Activated T-helper 2 cell treated with anti-CD3 and anti-CD28 coated beads, Interferon-gamma antibody, Interleukin-2, Interleukin-4, amounts not matched to agents 10 μg/mL and 5 μg/mL and 100 μg/mL, durations not matched to agents 14 hours and 24 hours and 36 hours (primary cell): ENCODE measurements at places on chromosomes 12 and 14. TPM values are rescaled to one million over a fixed set of nuclear protein-coding genes. Genes with fewer than 3 reads are reported as not detected.

Gene C12orf50
- total RNA-seq = not detected in 2 replicates

Gene HOXC5
- total RNA-seq = not detected in 2 replicates

Gene CD163L1
- not detected in 2 replicates for total RNA-seq

Gene MEG3
- total RNA-seq = not detected in 2 replicates

Gene TAS2R14
- total RNA-seq = 2.6 and 2.8 TPM in 2 replicates

DNA sequence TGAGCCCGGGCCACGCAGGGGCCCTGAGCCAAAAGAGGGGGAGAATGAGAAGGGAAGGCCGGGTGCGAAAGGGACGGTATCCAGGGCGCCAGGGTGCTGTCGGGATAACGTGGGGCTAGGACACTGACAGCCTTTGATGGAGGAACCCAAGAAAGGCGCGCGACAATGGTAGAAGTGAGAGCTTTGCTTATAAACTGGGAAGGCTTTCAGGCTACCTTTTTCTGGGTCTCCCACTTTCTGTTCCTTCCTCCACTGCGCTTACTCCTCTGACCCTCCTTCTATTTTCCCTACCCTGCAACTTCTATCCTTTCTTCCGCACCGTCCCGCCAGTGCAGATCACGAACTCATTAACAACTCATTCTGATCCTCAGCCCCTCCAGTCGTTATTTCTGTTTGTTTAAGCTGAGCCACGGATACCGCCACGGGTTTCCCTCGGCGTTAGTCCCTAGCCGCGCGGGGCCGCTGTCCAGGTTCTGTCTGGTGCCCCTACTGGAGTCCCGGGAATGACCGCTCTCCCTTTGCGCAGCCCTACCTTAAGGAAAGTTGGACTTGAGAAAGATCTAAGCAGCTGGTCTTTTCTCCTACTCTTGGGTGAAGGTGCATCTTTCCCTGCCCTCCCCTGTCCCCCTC, 3.0 kb downstream of the SSTR1 start:
- H3K27me3 ChIP-seq = peaks cover 66% of the 10 kb centered on the region
- H3K4me3 ChIP-seq = no peak overlapping the region
- no peak overlapping the region for H3K27ac ChIP-seq
- no peak for DNase-seq

DNA sequence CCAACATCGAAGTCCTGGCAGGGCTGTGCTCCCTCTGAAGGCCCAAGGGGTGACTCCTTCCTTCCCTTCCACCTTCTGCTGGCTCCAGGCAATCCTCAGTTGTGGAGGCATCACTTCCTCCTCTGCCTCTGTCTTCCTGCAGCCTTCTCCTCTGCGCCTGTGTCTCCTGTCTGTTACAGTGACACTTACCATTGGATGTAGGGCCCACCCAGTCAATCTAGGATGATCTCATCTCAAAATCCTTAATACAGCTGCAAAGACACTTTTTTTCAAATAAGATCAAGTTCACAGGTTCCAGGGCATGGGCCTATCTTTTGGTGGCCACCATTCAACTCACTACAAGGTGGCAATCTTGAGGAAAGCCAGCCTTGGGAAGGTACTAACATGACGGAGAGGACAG, 155.1 kb downstream of the ESRRB start:
- no peaks in the 10 kb centered on the region for H3K36me3 ChIP-seq
- no peak overlapping the region for H3K4me3 ChIP-seq
- no peak for DNase-seq
- no peaks in the 10 kb centered on the region for H3K4me1 ChIP-seq

GRCh38 chr12:80129895-80130530, 30.7 kb downstream of the OTOGL start:
- no peak overlapping the region for H3K27ac ChIP-seq
- no peak overlapping the region for H3K4me3 ChIP-seq
- no peak for DNase-seq
- H3K27me3 ChIP-seq = peaks cover 7% of the 10 kb centered on the region
- H3K4me1 ChIP-seq = no peaks in the 10 kb centered on the region

- H3K4me1 ChIP-seq = peaks cover 2% of the 10 kb centered on the region
- no peak overlapping the region for H3K27ac ChIP-seq
- H3K27me3 ChIP-seq = no peaks in the 10 kb centered on the region
Observed at GRCh38 chr12:4555804-4556203, 6.2 kb upstream of the DYRK4 start.

DNA sequence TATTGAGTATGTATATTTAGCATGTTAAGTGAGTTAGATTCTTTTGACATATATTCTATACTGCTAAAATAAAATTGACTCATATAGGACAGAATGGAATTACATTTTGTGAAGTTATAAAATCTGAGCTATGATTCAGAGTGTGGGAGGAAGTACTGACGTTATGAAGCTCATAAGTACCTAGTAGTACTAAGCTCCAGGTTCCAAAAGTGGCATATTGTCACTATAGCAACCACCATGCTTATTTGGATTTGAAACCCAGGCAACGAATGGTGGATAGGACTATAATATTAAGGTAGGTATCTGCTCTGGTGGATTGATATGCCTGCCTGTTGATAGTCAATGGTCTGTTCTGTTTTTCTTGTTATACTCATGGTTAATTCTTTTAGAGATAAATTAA, 2.2 kb upstream of the FBXO33 start:
- H3K27ac ChIP-seq = no peak overlapping the region
- DNase-seq = no peak
- H3K36me3 ChIP-seq = no peaks in the 10 kb centered on the region
- H3K27me3 ChIP-seq = no peaks in the 10 kb centered on the region

DNA sequence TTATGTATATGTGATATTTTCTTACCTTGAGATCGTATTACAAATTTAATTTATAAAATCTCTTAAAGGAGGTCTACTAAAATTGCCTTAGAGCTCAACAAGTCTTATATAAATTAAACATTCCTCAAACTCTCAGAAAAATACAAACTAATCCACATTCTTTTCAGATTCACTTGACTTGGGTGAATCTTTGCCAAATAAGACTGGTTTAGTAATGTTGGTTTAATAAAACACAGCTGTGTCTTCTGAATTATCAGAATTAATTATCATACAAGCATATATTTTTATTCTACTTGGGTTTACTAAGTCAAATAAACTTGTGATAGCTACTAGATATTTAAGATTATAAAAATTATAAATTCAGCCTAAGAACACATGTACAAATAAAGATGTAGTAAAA, 13.3 kb downstream of the GLIPR1L2 start:
- no peaks in the 10 kb centered on the region for H3K4me1 ChIP-seq
- H3K27me3 ChIP-seq = peaks cover 8% of the 10 kb centered on the region
- H3K27ac ChIP-seq = no peak overlapping the region
- no peaks in the 10 kb centered on the region for H3K36me3 ChIP-seq
- no peak overlapping the region for H3K4me3 ChIP-seq
- no peak for DNase-seq

- no peak overlapping the region for H3K4me3 ChIP-seq
- DNase-seq = no peak
- no peaks in the 10 kb centered on the region for H3K27me3 ChIP-seq
- no peaks in the 10 kb centered on the region for H3K4me1 ChIP-seq
- H3K36me3 ChIP-seq = no peaks in the 10 kb centered on the region
- H3K27ac ChIP-seq = no peak overlapping the region
Observed at GRCh38 chr14:66206554-66206953, 279.6 kb upstream of the CCDC196 start.

DNA sequence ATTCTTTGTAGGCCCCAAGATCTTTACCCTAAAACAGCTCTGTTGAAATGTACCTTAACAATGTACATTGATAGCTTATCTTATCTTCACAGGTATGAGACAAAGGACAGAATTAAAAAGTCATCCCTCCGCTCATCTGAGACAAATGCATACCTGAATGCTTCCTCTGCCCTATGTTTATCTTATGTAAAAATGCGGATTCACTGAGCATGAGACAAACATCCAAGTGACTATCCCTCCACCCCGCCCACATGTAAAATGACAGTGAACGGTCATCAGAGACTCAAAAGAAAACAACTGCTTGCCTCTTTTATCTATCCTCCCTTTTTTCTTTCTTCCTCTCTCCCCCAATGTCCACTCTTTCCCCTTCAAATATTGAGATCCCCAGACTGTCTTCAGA, 37.2 kb upstream of the ZNF740 start:
- no peaks in the 10 kb centered on the region for H3K36me3 ChIP-seq
- no peaks in the 10 kb centered on the region for H3K4me1 ChIP-seq
- no peak overlapping the region for H3K27ac ChIP-seq
- no peak overlapping the region for H3K4me3 ChIP-seq
- DNase-seq = no peak

- H3K27ac ChIP-seq = no peak overlapping the region
- H3K36me3 ChIP-seq = no peaks in the 10 kb centered on the region
- no peaks in the 10 kb centered on the region for H3K4me1 ChIP-seq
- DNase-seq = no peak
- no peak overlapping the region for H3K4me3 ChIP-seq
Observed at GRCh38 chr14:73686901-73687300, 27.3 kb downstream of the PNMA1 start.

DNA sequence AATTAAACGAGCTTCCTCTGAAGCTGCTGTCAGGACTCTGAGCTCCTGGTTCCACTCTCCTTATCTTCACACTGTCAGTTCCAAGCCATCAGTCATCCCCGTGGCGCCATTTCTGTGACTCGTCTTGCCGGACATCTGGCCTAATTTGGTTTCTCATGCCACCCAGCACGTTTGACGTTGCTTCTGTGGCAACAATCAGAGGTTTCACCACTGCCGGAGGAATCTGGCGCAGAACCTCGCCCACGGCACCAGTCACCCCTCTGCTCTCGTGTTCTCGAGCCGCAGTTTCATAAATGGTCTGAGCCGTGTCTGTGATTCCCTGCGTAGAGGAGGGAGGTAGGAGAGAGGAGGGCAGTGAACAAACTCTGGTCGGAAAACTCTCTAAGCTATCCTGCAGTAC, 29.7 kb downstream of the BDKRB1 start:
- DNase-seq = no peak
- H3K4me1 ChIP-seq = no peaks in the 10 kb centered on the region
- H3K27me3 ChIP-seq = no peaks in the 10 kb centered on the region
- H3K4me3 ChIP-seq = no peak overlapping the region

GRCh38 chr12:55972042-55972441, 1.8 kb upstream of the RAB5B start:
- peaks cover 38% of the 10 kb centered on the region for H3K4me1 ChIP-seq
- H3K27me3 ChIP-seq = no peaks in the 10 kb centered on the region
- no peak overlapping the region for H3K4me3 ChIP-seq
- no peak for DNase-seq
- H3K36me3 ChIP-seq = peaks cover 34% of the 10 kb centered on the region
- peak overlapping the region; percentile 40 for H3K27ac ChIP-seq

- H3K4me1 ChIP-seq = peaks cover 10% of the 10 kb centered on the region
- H3K27me3 ChIP-seq = no peaks in the 10 kb centered on the region
- no peak overlapping the region for H3K27ac ChIP-seq
- H3K4me3 ChIP-seq = no peak overlapping the region
- DNase-seq = no peak
Observed at GRCh38 chr12:117002051-117002817, 91.5 kb downstream of the FBXW8 start.

DNA sequence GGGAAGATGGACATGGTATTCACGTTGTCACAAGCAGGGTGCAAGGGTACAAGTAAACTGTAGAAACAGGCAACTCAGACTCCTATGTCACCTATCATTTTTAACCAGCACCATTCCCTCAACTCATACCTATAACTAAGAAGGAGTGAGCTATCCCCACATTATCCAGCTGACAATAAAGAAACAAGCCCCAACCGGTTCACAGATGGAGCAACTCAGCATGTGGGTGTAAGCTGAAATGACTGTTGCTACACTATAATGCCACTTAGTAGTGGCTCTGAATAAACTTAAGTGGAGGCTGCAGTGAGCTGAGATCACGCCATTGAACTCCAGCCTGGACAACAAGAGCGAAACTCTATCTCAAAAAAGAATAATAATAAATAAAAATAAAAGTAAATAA, 829.5 kb upstream of the MDGA2 start:
- no peaks in the 10 kb centered on the region for H3K27me3 ChIP-seq
- H3K36me3 ChIP-seq = no peaks in the 10 kb centered on the region
- no peaks in the 10 kb centered on the region for H3K4me1 ChIP-seq
- DNase-seq = no peak
- no peak overlapping the region for H3K27ac ChIP-seq

DNA sequence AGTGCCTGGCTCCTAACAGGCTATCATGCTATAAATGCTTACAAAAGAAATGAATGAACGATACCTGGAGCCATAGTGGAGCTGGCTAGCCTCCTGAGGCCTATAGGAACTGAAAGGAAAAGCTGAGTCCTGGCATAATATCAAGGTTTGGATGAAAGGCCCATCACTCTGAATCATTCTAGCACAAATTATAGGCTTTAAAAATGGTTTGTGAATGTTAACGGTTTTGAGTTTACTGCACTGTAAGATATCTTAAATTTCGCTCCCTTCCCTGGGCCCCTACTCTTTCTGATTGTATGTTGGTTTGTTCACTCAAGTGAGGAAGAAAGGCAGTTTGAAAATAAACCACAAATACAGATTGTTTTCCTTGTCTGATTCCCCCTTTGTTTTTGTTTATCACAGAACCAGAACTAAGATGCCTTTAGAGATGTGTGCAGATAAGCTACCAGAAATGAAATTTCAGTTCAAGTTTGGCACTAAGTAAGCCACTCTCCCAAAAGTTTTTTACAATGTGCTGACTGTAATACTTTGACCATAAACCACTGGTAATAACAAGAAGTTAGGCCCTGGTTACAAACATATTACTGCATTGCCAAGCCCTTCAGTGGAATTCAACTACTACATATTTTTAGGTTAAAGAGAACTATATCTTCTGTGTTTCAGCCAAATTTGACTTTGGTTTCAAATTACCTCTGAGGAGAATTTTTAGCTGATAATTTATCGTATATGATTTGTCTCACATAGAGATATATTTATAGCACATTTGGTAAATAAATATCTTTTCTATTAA, 89.5 kb downstream of the ALX1 start:
- no peaks in the 10 kb centered on the region for H3K4me1 ChIP-seq
- H3K27ac ChIP-seq = no peak overlapping the region

GRCh38 chr14:98103705-98104104, 1168.3 kb downstream of the BCL11B start:
- no peak overlapping the region for H3K27ac ChIP-seq
- no peaks in the 10 kb centered on the region for H3K27me3 ChIP-seq
- H3K4me3 ChIP-seq = no peak overlapping the region
- H3K4me1 ChIP-seq = peaks cover 25% of the 10 kb centered on the region
- no peak for DNase-seq

DNA sequence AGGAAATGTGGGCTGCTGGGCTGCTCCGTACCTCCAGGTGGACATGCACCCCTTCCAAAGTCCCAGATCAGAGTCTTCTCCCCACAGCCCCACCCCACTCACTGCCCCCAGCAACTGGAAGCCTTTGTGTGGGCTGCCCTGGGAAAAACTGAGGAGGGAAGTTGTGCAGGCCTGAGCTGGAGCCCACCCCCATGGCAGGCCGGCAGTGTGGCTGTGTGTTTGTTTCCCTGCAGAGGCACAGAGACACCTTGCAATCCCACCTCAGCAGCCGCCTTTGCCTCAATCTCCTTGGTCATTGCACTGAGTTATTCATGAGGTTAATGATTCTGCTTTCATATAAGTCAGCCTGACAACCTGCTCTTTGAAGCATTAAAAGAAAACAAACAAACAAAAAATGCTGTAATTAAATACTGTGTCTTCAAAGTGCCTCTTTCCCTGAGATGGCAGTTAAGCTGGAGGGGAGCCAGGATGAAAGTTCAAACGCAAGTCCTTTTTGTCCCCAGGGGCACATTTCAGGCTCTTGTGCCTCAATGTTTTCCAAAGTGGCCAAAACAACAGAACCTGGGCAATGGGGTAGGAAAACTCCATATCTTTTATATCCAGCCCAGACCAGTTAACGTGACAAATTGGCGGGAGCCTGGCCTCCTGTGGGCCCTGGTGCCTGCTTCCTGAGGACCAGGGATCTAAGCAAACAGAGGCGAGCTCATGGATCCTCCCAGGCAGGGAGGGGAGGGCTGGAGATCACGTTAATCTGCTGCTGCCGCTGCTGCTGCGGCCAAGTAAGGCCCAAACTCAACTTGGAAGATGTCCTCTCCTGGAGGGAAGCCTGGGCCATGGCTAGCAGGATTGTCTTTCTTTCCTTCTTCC, 51.9 kb upstream of the TSPAN11 start:
- no peak overlapping the region for H3K4me3 ChIP-seq
- no peaks in the 10 kb centered on the region for H3K36me3 ChIP-seq
- no peak for DNase-seq
- no peaks in the 10 kb centered on the region for H3K27me3 ChIP-seq
- H3K27ac ChIP-seq = no peak overlapping the region
